ENCODE measurements at places on chromosomes 3 and 15. TPM values are rescaled to one million over a fixed set of nuclear protein-coding genes. Genes with fewer than 3 reads are reported as not detected.

DNA sequence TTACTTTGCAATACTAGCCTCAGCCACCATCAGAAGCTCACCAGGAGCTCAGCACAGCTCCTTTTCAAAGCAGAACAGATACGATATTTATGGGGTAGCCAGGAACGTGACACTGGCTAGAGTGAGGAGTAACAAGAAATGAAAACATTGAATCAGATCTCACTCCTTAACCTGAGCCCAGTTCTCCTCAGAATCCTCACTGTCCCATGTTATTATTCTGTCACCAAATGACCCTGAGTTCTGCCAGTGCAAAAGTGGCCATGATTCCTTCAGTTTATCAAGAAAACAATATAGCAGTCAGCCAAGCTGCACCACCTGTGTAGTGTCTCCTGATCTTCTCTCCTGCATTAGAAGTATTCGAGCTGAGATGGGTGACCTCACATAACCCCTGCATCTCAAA, 956.7 kb downstream of the TUSC7 start:
- DNase-seq, result no peak

GRCh38 chr3:112813016-112813415, 33.6 kb downstream of the CD200R1L start:
- DNase-seq, result no peak

DNA sequence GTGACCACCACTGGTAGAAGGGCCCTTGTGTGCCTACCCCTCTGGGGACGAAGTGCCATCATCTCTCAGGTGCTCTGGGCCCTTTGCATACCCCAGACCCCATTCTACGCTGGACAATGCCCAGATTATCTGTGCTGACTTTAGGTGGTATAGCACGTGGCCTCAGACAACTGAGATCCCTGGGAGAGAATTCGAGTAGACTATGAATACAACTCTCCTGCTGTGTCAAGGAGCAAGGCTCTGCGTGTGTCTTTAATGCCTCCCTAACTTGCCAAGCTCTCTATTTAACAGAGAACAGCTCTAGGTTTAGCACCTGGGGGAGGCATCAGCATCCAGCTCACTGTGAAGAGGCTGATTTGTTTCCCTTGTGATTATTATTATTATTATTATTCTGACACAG, 29.1 kb downstream of the FAM3D start:
- DNase-seq, result no peak

DNA sequence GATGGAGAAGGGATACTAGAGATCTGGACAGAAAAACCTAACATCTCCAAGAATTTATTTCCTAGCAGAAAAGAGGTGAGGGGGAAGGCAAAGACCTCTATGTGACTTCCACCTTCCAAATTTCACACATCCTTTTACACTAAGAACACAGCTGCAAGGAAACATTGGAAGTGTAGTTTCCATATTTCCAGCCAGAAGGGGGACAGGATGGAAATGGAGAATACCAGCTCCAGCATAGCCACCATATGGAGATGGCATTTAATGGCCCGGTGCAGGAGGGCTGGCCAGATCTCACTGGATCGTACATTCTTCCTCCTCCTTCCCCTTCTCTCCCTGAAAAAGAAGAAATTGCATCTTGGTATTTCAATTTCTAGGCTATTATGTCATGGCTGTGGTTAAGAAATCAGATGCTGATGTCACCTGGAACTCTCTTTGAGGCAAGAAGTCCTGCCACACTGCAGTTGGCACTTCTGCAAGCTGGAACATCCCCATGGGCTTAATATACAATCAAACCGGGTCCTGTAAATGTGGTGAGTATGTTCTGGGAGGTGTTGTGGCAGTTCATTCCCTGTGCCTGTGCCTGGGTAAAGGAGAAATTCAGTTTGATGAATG, 36.9 kb upstream of the TF start:
- DNase-seq, result no peak

DNA sequence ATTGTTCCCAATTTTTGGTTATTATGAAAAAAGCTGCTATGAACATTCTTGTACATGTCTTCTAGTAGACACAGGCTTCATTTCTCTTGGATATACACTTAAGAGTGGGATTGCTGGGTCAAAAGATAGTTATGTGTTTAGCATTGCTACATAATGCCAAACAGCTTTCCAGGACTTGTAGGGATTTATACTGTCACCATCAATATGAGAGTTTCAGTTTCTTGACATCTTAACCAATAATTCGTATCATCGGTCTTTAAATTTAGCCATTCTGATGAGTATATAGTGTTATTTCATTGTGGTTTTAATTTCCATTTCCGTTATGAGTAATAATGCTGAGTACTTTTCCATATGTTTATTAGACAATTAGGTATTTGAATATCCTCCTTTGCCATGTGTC, 190.3 kb upstream of the PFN2 start:
- DNase-seq, result no peak

GRCh38 chr3:154122912-154123559, 1.8 kb downstream of the ARHGEF26 start:
- no peak for DNase-seq

- no peak for DNase-seq
Observed at GRCh38 chr15:24966364-24967103, 11.7 kb downstream of the SNRPN start.

DNA sequence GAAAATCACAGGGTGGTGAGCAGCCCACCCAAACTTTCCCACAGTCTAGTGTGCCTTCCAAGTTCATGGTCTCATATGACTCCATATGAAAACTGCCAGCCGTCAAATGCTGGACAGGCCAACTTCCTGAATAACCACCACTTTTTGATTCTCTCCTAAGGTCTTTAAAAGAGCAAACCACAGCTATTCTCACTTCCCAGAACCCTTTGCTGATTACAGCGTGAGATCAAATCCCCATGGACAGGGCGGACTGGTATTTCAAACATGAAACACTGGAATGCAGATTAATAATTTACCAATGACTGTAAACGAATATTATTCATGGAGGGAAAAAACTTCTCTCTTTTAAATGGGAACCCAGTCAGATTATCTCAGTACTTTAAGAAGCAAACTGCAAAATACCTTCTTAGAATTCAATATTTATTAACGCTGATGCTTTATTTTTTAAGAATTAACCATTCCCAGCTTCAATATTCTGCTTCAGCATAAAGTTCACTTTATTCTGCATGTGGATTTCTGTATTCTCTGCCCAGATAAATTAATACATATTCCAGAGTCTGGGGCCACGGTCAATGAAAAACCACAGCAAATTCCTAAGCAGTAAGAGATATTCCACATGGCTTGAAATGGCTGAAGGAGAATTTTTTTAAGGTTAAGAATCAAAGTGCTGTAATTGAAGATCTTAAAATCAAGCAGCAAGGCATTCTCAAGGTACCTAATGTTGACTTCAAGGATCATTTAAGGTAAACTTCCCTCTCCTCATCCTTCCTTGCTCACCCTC, 42.9 kb downstream of the MYO1E start:
- DNase-seq, result no peak

DNA sequence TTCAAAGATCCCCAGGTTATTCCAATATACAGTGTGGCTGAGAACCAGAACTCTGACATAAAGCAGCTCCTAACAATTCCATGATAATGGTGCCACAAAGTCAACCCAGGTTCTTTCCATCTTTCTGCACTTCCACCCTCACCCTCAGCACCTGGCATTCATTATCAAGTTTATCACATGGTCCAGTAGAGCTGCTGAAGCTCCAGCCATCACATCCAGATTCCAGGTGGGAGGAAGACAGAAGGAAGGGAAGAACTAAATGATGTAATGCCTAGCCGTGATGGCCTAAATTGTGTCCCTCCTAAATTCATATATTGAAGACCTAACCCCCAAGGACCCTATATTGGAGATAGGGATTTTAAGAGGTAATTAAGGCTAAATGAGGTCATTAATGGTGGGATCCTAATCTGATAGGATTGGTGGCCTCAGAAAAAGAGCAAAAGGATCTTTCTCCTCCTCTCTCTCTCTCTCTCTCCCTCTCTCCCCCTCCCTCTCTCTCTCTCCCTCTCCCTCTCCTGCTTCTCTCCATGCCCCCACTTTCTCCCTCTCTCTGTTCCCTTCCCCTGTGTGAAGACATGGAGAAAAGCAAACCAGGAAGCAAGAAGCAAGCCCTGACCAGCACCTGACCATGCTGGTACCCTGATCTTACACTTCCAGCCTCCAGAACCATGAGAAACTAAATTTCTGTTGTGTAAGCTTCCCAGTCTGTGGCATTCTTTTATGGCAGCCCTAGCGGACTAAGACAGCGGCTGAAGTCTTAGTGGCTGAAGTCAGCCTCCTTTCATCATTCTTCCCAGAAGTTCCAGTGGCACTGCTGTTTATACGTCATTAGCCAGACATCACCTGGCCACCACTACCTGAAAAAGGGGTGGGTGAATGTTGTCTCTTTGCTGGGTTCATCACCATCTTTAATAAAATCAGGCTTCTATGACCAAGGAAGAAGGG, 369.7 kb upstream of the PROK2 start:
- no peak for DNase-seq

DNA sequence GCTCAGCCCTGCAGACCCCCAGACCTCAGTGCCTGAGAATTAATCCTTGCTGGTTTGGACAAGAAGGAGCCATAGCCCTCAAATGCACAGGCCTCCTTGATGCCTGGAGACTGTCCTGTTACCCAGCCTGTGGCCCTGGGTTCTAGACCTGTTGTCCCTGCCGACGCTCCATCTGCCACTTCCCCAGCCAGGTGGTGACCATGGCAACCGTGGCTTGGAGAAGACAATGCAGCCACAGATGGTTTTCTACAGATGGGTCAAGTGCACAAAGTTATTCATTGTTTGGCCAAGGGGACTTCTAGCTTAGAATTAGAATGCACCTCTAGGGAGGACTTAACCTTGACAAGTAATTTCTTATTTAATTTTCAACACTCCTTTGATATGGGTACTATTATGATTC, 297.1 kb downstream of the UACA start:
- no peak for DNase-seq

SH3BP5 gene
- 94.4 TPM for total RNA-seq

KBTBD12 gene
- 0.56 TPM for total RNA-seq

RARRES1 gene
- 182 TPM for total RNA-seq

STAB1 gene
- total RNA-seq, result 231 TPM

Data from omental fat pad (tissue), 4 donors.